ENCODE measurements at places on chromosomes 6 and 20. TPM values are rescaled to one million over a fixed set of nuclear protein-coding genes. Genes with fewer than 3 reads are reported as not detected.
A peak's percentile ranks its signal among the peaks of the same experiment; 100 is the strongest.

The THBD gene
- total RNA-seq: 0.82 TPM

DNA sequence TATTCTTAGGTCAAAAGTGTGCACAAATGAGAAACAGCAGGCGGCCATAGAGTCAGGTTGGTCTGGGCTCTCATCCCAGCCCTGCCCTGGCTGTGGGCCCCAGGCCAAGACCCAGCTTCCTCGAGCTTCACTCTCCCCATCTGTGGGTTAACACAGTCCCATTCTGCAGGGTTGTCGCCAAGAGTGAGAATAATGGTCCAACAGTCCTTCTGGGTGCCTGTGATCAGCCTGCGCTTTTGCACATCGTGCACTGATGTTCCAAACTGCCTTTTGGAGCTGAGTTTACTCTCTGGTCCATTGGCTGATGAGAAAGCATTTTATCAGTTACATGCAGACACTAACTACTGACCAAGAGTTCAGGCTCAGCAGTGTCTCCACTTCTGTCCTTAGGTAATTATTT is 82.6 kb downstream of the INSM1 start:
- no peak overlapping the region for H3K4me3 ChIP-seq
- H3K36me3 ChIP-seq: no peaks in the 10 kb centered on the region
- H3K27me3 ChIP-seq: peaks cover 5% of the 10 kb centered on the region
- DNase-seq: no peak
- H3K27ac ChIP-seq: no peak overlapping the region

DNA sequence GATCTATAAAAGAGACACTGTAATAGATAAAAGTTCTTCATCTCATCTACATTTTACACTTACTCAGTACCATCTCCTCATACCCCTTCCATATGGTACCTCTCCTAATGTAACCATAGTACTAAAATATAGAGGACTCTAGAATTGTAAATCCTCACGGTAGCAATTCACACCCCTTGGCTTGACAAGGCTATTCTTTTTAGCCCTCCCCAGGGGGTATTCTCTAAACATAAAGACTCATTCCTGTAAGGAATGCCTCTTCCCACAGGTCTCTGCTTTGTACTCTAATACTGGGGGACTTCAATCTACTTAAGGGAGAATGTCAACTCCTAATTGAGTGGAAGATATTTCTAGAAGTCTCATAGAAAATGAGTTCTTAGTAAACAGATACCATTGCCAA is 85.9 kb downstream of the VIP start:
- H3K27me3 ChIP-seq: peaks cover 2% of the 10 kb centered on the region
- H3K27ac ChIP-seq: no peak overlapping the region
- no peak overlapping the region for H3K4me3 ChIP-seq
- H3K4me1 ChIP-seq: no peaks in the 10 kb centered on the region
- DNase-seq: no peak

DNA sequence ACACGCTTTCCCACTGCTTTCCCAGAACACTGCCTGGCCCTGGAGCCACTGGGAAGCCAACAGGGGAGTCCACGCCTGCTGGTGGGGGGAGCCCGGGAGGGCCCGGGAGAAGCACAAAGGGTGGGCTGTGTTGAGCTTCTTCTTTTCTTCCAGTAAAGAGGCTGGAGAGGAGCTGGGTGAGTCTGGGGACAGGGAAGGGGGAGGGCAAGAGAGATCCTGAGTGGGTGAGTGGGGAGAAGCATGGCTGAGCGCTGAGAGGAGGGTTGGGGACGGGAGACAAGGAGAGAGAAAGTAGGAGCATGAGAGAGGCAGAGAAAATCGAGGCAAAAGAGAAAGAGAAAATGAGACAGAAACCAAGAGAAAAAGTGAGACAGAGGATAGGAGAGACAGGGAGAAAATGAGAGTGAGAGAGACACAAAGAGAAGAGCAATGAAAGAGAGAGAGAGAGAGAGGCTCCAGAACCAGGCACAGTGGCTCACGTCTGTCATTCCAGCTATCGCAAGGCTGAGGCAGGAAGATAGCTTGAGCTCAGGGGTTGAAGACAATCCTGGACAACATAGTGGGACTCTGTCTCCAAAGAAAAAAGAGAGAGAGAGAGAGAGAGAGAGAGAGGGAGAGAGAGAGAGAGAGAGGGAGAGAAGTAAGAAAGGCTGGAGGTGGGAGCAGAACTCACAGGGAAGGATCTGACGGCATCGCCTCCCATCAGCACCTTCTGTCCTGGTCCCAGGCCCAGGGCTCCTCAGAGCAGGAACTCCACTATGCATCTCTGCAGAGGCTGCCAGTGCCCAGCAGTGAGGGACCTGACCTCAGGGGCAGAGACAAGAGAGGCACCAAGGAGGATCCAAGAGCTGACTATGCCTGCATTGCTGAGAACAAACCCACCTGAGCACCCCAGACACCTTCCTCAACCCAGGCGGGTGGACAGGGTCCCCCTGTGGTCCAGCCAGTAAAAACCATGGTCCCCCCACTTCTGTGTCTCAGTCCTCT is 2.0 kb downstream of the LST1 start:
- H3K4me3 ChIP-seq: no peak overlapping the region
- H3K36me3 ChIP-seq: no peaks in the 10 kb centered on the region
- H3K27ac ChIP-seq: no peak overlapping the region
- peaks cover 8% of the 10 kb centered on the region for H3K27me3 ChIP-seq
- DNase-seq: no peak

- peak overlapping the region; percentile 71 for H3K27ac ChIP-seq
- peaks cover 6% of the 10 kb centered on the region for H3K36me3 ChIP-seq
- H3K27me3 ChIP-seq: no peaks in the 10 kb centered on the region
- peaks cover 6% of the 10 kb centered on the region for H3K4me1 ChIP-seq
- H3K4me3 ChIP-seq: no peak overlapping the region
Observed at GRCh38 chr20:51366155-51366886, 176.2 kb downstream of the NFATC2 start.

- H3K36me3 ChIP-seq: no peaks in the 10 kb centered on the region
- peaks cover 3% of the 10 kb centered on the region for H3K27me3 ChIP-seq
- H3K4me3 ChIP-seq: no peak overlapping the region
Observed at GRCh38 chr20:34971561-34972235, 16.0 kb downstream of the MYH7B start.
